Pulmonary artery endothelial cell (primary cell): ENCODE measurements at places on chromosomes 3 and 15. TPM values are rescaled to one million over a fixed set of nuclear protein-coding genes. Genes with fewer than 3 reads are reported as not detected.

BBS4 gene
- 5.4 and 7.7 TPM in 2 replicates for total RNA-seq

NLGN1 gene
- total RNA-seq: 37.5 and 49.3 TPM in 2 replicates

GRCh38 chr3:56763233-56763632, 38.5 kb downstream of the ARHGEF3 start:
- DNase-seq: no peak

GRCh38 chr15:70852501-70853317, 1.2 kb downstream of the LARP6 start:
- DNase-seq: no peak

DNA sequence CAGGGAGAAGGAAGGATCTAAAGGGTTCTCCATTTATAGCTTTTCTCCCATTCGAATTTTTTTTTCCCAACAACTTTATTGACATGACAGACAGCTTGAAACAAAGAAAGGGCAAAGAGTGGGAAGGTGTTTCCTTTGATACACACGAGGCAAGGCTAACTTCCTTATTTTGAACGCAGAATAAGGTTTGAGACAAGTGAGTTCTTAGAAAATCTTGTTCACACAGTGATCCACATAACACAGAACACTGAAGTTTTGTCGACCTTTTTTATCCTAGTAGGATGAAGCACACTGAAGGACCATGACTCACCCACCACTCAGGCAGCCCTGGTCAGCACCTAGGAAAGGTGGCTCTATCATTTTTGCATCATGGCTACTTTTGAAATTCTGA, 425.8 kb upstream of the MDFIC2 start:
- DNase-seq: peak; percentile 89

GRCh38 chr3:44981220-44981619, 5.2 kb downstream of the EXOSC7 start:
- no peak for DNase-seq

GRCh38 chr3:184645336-184645735, 66.5 kb downstream of the MAGEF1 start:
- DNase-seq: no peak

DNA sequence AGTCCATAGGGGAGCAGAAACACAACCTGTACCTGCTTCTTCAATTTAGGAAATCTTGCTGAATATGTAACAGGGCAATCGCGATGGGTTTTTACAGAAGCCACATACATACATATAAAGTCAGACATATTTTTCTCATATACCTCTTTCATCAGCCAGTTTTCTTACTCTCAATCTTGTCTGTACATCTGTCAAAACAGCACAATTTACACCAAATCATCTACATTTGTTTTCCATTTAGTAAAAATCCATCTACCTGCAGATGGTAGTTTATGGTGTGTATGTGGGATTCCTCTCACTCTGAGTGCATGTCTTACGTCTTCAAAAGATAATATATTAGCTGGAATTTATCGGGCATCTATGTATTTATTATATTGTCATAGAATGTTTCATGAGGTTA, 208.7 kb downstream of the ZPLD1 start:
- no peak for DNase-seq
